ENCODE measurements at places on chromosomes 2 and 18.

DNA sequence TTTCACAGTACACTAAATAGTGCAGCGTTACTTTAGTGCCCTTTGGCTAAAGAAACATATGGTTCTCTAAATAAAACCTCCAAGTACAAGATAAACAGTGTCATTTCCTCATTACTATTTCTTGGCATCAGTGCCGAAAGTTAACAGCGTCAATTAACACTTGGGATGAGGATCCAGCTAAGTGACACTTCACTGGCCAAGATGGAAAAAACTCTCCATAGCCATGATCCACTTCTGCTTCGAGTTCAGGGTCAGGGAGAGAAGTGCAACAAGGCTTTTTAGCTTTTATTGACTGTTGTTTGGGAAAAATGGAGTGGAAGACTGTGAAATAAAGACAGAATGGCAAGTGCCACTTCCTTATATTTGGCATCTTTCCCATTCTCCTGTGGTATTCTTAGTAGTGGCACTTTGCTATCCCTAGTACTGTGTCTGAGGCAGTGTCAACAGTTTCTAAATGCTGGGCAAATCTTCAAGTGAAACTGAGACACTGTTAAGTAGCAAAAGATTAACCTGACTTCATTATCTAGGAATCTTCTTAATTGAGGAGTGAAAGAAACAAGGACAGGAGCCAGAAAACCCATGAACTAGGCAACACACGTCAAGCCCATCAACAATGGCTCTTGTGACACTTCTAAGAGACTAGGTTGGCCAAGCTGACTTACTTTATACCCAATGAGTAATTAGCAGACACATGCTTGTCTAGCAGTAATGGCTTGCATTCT, 222.5 kb upstream of the SESTD1 start:
- no peak for DNase-seq

- no peak for DNase-seq
Measured at GRCh38 chr18:79737426-79737825, 57.8 kb downstream of the CTDP1 start.

- no peak for DNase-seq
Measured at GRCh38 chr2:100526868-100527267, 35.9 kb upstream of the PDCL3 start.

DNA sequence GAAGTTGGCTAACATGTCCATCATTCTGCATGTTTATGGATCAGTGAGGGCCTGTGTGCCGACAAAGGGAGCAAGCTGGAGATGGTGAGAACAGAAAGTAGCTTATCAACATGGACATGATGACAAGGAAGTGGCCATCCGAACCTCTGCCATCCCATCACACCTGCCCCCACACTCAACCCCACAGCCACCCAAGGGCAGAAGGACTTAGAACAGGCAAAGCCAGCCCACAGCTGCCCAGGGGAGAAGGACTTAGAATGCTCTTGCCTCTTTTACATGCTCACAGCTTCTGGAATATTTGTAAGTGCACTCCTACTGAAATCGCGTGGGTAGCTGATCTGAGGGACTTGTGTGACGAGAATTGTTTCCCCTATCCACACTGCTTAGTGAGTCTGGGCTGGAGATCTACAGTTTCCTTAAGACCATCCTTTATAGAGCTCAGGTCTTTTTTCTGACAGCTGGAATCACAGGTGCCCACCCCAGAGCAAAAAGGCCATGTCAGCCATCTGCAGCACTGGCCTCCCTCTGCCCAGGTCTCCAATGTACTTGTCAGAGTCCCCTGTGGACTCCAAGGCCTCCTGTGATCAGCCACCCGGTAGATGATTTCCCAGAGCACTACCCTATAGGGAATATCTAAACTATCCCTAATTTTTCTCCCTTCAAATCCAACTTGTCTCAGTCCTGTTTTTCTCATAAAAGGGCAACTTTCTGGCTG, 154.1 kb downstream of the SMAD7 start:
- DNase-seq: no peak

GRCh38 chr2:193228276-193228675, 1033.5 kb upstream of the TMEFF2 start:
- no peak for DNase-seq

GRCh38 chr2:150486539-150487484, 655 bp downstream of the RND3 start:
- DNase-seq: no peak

DNA sequence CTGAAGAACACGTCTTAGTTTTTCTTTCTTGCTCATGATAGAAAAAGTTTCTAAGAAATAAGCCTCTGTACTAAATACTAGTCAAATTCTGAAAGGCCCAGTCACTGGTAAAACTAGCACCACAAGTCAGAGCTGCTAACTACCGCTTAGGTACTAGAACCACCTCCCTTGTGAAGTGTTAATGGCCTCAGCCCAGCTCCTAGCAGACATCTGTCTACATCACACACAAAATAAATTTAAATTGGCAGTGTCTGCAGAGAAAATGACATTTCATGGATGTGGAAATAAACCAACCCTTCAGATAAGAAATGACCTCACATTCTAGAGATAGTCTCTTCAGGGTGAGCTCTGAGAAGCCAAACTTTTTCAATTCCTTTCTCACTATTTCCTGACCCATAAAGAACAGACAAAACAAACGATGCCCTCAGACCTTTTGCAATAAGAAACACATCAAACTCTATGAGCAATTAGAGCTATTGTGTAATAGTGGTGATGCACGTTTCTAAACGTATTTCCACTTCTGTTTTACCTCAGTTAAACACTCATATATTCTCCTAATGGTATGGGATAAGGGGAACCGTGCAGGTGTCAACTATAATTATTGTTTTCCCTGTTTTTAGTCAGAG, 70.3 kb upstream of the DSG1 start:
- DNase-seq: no peak

DNA sequence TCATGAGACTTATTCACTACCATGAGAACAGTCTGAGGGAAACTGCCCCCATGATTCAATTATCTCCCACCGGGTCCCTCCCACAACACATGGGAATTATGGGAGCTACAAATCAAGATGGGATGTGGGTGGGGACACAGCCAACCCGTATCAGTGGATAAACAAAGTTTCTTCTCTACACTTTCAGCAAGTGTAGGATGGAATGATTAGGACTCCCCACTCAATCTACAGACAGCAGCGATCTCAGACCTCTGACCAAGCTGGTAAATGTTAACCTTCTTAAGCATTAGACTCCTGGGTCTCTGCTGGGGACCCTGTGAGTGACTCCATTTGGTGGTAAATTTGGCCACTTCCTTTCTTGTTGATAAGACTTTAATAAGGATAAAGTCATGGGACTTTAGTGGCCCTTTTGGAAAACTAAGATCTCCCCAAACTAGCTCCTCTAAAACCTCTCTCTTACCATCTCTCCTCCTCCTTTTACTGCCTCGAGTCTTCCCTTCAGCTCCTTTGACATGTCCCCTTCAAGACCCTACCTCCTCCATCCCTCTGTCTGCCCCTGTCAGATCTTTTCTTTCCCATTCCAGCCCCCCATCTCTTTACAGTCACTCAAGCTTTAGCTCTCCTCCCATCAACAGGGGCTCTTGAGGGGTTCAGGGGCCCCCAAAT, 71.9 kb downstream of the MYL12B start:
- no peak for DNase-seq

GRCh38 chr2:130385709-130386108, 29.9 kb downstream of the PTPN18 start:
- no peak for DNase-seq

GRCh38 chr2:153871231-153872221, at the start of gene GALNT13:
Gene GALNT13 (plus strand): TSS chr2:153871922.
- no peak for DNase-seq

- no peak for DNase-seq
Measured at GRCh38 chr18:49968644-49969309, 155.4 kb upstream of the ACAA2 start.

DNA sequence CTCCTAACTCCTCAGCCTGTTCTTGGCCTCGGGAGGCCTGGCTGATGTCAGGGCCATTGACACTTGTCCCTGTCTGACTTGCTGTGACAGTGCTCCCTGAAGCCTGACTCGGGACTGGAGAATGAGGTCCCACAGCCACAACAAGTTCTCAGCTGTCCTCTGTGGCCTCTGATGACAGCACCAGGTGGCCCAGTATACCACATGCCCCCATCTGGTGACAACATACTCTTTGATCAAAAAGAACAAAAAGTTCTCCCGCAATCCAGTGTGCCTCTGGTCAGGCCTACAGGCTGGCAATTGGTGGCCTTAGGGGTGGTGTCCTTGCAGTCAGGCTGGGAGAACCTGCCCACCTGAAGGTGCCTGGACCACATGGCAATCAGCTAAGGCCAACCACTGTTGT, 102.6 kb downstream of the SEPTIN10 start:
- DNase-seq: no peak

DNA sequence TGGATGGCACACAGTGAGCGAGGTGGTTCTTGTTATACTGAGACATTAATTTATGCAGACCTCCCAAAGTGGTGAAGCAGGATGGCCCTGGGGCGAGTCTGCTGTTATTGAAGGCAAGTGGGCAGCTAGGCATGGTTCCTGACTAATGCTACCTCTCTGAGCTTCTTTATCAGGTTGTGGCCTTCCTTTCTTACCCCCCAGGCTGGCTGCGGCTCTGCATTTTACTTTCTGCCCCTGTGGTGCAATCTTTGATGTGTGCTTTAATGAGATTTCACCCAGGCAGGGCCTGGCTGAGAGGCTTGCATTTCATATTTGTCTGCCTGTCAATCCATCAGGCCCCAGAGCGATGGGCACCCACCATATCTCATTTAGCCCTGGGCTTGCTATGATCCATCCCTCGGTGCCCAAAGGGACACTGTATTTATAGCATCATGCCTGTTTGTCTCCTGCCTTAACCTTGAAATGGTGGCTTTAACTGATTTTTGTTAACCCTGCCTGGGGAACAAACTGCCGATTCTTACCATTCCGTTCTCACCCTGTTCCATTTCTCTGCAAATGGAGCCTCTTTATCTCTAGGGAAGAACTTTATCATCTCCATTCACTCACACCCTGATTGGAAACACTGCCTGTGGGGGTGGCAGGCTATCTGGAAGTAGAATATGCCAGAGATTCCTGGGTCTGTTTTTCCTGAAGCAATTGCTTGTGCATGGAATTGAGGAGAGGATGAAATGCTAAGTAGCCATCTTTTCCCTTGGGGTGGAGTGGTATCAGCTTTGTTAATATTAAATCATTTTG, 316.2 kb upstream of the THSD7B start:
- no peak for DNase-seq

DNA sequence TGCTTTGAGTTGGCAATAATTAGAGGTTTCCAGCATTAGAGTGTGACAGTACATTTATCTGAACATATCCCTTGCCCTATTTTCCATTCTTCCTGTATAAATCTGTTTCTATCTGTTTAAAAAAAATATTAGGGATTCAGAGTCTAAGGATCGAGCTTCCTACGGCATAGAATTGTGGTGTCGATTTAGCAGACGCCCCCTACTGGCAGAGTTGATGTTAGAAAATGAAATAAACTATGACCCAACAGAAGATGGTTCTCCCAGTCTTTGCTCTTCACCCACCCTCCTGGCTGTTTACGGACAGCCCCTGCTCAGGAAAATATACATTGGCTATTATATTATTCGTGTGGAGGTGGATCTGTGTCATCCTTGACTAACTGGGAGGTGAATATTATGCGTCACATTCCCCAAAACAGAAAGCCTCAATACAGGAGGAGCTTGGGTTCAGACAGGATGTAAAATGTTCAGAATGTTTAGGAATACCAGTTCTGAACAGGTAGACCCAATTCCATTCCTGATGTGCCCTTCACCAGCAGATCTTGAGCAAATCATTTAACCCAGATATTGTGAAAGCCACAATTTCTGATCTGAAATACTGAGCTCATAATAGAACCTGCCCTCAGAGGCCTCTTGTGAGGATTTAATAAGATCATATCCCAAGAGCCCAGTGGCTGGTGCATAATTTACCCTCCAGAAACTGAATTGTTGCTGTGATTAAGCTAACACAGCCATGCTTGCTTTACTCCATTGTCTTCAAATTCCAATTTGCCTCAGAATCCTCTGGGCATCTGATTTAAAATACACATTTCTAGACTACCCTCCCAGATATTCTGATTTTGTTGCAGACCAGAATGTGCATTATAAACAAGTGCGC, 10.8 kb upstream of the ERMN start:
- DNase-seq: no peak

DNA sequence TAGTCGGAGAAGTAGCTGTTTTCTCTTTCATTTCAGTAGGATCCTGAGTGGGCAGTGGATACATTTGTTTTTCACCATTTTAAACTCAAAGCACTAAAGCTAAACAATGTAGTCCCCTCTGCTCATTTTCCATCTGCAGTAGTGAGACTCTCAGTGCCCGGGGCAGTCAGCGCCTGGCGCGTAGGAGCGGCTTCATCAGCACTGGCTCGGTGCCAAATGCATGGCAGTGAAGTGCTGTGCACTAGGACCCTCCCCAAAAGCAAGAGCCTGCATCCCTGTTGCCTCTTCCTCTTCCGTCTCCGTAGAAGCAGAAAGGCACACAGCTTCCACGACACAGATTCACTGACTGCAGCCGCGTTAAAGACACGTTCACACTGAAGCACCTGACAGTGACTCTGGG, 19.0 kb upstream of the ESPNL start:
- no peak for DNase-seq

DNA sequence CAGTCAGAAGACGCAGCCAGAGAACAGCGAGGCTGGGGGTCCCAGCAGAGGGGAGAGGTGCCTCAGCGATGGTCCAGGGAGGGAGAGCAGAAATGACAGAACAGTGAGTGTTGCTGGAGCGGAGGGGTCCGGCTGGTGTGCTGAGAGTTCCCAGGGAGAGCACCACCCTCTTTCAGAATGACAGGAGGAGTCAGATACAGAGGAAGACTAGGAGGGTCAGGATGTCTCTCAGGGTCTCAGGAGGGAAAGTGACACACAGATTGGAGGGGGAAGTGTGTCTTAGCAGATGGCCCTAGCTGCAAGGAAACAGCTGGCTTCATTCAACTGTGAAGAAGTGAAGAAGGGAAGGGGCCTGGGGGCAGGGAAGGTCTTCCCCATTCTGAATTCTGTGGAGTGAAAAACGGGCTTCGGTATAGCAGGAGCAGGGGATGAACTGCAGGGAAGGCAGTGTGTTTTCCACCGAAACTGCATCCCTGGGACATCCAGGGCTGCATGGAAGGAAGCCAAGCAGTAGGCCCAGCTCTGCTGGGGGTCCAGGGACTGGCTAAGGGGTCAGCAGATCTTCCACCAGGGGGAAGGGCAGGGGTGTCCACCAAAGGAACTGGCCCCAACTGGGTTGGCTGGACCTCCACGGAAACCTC, 90.0 kb upstream of the OTOS start:
- DNase-seq: no peak

DNA sequence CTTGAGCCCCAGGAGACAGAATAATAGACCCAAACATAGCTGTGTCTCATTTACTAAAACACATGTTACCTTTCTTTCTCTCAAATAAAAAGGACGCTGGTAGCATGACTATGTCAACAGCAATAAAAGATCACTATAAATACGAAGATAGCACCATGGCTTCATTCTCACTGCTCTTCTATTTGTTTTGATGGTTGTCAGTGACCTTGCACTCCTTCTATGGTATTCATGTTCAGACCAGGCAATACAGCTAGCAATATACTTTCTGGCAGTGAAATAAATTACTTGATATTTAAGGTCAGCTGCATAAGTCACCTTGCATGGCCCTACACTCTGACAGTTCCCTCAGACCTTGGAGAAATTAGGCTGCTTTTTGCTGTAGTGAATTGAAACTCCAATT, 263.2 kb upstream of the CDH7 start:
- no peak for DNase-seq

Data from HS-27A (cell line).